CD14-positive monocyte (primary cell): ENCODE measurements at places on chromosomes 7 and 10.

DNA sequence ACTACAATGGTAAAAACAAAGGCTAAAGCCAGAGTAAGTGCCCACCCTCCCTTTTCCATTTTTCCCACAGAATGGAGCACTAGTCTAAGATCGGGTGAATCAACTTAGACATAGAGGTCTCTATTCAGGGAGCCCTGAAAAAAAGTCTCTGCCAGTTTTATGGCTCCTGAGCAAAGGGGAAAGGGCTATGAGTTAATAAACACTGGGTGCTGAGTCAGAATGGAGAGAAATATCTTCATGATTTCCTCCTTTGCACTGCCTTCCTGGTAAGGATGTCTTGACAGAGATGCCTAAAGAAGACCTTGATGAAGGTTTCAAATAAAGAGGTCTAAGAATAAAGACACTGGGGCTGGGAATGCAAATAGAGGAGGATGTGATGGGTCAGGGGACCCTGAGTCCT lies 607.4 kb upstream of the MBL2 start:
- H3K27me3 ChIP-seq = no peaks in the 10 kb centered on the region
- no peak overlapping the region for H3K4me3 ChIP-seq
- no peaks in the 10 kb centered on the region for H3K36me3 ChIP-seq
- H3K27ac ChIP-seq = no peak overlapping the region
- H3K4me1 ChIP-seq = no peaks in the 10 kb centered on the region
- no peak for DNase-seq

DNA sequence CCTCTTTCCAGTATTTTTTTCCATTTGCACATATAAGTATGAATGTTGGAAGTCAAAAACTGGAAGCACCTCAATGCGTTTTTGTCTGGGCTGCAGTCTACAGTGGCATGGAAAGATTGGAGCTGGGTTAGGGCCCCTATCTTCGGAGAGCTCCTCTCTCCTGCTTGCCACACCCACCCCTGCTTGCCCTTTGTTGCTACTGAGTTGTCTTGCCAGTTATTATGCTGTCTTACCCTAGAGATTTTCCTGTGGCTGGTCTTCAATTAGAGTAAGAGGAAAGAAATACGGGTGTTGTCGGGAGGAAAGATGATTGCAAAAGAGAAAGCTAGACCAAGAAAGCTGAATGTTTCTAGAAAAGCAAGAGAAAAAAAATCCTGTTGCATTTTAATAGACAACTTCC lies 228.9 kb upstream of the CELF2 start:
- peak overlapping the region; percentile 50 for H3K4me3 ChIP-seq
- H3K27ac ChIP-seq = no peak overlapping the region
- H3K27me3 ChIP-seq = no peaks in the 10 kb centered on the region
- H3K36me3 ChIP-seq = no peaks in the 10 kb centered on the region

DNA sequence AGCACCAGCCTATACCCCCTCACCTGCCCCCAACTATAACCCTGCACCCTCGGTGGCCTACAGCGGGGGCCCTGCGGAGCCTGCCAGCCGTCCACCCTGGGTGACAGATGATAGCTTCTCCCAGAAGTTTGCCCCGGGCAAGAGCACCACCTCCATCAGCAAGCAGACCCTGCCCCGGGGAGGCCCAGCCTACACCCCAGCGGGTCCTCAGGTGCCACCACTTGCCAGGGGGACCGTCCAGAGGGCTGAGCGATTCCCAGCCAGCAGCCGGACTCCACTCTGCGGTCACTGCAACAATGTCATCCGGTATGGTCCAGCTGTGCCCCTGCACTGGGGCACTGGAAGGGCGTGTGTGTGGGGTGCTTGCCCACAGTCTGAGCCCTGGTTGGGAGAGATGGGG lies 40.0 kb upstream of the BMPR1A start:
- H3K27ac ChIP-seq = no peak overlapping the region
- H3K27me3 ChIP-seq = peaks cover 7% of the 10 kb centered on the region
- H3K4me3 ChIP-seq = no peak overlapping the region
- DNase-seq = no peak
- H3K4me1 ChIP-seq = peaks cover 7% of the 10 kb centered on the region

DNA sequence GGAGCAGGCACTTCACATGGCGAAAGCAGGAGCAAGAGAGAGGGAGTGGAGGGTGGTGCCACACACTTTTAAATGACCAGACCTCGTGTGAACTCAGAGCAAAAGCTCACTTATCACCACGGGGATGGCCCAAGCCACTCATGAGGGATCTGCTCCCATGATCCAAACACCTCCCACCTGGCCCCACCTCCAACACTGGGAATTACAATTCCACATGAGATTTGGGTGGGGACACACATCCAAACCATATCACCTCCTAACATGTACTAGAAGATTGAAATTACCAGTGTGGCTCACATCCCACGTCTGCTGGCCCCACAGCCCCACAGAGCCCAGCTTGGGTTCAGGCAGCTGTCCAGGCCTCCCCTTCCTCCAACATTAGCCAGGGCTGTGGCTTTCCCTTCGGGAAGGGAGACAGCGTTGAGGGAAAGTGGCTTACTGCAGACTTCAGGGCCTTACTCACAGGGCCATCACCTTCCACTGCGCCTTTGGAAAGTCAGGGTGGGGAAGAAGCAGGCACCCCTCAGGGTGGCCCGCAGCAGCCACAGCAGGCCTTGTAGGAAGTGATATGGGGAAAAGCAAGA lies 7.7 kb downstream of the DEPP1 start:
- no peak for DNase-seq
- peak overlapping the region; percentile 73 for H3K27ac ChIP-seq
- peaks cover 45% of the 10 kb centered on the region for H3K36me3 ChIP-seq

GRCh38 chr10:115355162-115355760 lies 262.1 kb downstream of the ATRNL1 start:
- H3K36me3 ChIP-seq = no peaks in the 10 kb centered on the region
- H3K27ac ChIP-seq = no peak overlapping the region
- no peaks in the 10 kb centered on the region for H3K27me3 ChIP-seq
- DNase-seq = no peak
- H3K4me3 ChIP-seq = no peak overlapping the region

DNA sequence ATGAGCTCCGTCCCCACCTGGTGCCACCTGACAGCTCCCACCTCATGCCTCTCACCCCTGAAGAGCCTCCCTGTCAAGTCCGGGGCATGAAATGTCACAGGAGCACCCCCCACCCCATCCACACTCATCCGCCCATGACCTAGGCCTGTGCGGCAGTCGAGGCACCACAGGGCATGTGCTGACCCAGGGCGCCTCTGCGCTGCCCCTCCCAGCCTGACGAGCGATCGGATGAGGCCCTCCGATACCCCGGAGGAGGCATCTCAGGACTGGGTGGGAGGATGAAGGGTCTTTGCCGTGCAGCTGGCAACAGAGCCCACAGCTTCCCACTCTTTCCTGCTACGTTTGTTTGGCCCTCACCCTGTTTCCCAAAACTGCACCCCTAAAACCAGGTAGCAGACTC lies 184.4 kb upstream of the TCERG1L start:
- no peak overlapping the region for H3K4me3 ChIP-seq
- no peaks in the 10 kb centered on the region for H3K4me1 ChIP-seq
- no peaks in the 10 kb centered on the region for H3K27me3 ChIP-seq

DNA sequence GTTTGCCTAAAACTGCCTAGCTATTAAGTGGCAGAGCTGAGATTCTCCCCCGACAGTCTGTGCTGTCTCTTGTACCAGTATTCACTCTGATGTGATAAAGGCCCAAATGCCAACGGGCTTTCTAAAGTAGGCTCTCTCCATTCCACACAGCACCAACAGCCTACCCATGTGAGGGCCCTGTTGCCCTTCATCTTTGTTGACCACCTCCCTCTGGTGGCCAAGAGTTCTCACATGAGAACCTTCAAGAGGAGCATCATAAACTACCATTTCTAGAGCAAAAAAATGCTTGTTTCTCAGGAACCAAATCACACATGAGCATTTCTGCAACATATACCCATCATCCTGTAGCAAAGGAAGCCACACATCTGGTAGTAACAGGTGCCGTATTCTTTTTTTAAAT lies 185.8 kb downstream of the GRM8 start:
- no peak overlapping the region for H3K4me3 ChIP-seq
- no peaks in the 10 kb centered on the region for H3K36me3 ChIP-seq
- DNase-seq = no peak
- no peaks in the 10 kb centered on the region for H3K27me3 ChIP-seq
- H3K4me1 ChIP-seq = no peaks in the 10 kb centered on the region

GRCh38 chr7:45863715-45864114 lies 9.2 kb downstream of the CCDC201 start:
- H3K36me3 ChIP-seq = no peaks in the 10 kb centered on the region
- H3K4me1 ChIP-seq = no peaks in the 10 kb centered on the region
- no peak overlapping the region for H3K4me3 ChIP-seq
- H3K27me3 ChIP-seq = no peaks in the 10 kb centered on the region

GRCh38 chr7:18948521-18948920 lies 168.9 kb downstream of the TWIST1 start:
- no peak for DNase-seq
- no peaks in the 10 kb centered on the region for H3K27me3 ChIP-seq
- H3K27ac ChIP-seq = no peak overlapping the region

DNA sequence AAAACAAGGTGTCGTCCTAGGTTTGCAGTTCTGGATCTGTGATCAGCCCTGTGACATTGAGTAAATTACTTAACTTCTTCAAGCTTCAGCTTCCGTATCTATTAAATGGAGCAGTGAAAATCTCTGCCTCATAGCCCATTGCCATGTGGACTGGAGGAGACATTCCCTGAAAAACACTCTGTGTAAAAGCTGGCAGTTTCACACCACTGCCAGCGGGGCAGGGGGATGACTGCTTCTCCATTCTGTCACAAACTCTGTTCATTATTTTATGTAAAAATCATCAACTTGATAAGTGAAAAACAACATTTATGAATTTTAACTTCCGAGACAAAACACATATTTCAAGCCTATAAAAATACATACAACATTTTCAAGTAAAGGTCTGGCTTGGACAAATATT lies 234.7 kb downstream of the BMPER start:
- no peaks in the 10 kb centered on the region for H3K36me3 ChIP-seq
- DNase-seq = no peak
- no peaks in the 10 kb centered on the region for H3K4me1 ChIP-seq
- H3K27ac ChIP-seq = no peak overlapping the region
